ENCODE measurements at places on chromosomes 2 and 18.

DNA sequence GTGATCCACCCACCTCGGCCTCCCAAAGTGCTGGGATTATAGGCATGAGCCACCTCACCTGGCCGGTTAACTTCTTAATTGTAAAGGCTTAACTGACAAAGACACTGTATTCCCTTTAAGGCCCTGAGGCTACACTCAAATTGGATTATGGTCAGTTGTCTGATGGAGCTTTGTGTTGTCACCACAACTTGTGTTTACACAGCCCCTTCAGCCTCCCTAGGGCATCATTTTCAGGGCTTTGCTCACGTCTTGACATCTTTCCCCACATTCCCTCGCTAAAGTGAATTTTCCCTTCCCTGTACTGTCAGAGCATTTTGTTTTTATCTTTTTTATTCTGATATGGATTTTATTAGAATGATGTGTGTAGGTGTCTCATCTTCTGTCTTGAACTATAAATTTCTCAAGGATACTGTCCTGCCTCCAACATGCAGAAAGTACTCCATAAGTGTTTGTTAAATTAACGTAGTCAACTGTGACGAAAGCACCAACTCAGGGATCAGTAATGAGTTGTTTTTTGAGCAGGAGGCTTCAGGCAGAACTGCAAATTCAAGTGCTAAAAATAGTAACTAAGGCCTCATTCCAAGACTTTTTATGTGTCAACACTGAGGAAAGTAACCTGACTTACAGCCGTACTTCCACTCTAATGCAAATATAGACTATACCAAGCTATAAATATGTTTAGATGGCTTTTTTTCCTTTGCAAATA, 77.1 kb upstream of the NARS1 start:
- DNase-seq: no peak

- DNase-seq: no peak
Observed at GRCh38 chr2:25177211-25177611, 8.8 kb upstream of the POMC start.

DNA sequence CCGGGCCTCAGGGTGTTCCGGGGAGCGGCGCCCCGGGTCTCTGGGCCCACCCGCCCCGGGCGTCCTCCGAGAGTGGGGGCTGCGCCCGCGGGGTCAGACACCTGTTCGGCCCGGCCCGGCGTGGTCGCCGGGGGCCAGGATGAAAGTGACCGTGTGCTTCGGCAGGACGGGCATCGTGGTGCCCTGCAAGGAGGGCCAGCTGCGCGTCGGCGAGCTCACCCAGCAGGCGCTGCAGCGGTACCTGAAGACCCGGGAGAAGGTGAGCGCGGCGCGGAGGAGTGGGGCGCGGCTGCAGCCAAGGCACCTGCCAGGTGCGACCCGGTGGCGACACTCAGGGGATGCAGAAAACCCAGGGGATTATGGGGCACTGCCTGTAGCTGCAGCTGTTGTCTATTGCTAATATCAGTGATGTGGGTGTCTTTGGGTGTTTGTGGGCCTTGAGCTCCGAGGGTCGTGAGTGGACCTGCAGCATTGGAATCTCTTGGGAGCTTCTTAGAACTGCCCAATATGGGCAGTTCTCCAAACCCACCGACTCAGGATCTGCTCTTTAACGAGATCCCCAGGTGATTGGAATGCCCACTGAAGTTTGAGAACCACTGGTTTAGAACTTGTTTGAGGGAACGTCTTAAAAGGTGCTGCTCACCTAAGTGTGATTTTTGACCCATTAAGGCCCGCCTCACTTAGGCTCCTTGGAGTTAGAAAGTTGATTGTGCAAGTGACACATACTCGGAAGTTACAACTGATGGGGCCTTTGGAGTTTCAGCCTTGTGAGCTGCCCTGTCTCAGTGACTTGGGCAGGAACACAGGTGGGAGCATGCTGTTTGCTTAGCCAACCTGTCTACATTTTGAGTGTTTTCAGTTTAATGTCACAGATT, 823 bp downstream of the PARD3B start:
- no peak for DNase-seq

- no peak for DNase-seq
Observed at GRCh38 chr2:58432491-58433170, 191.5 kb upstream of the FANCL start.

- no peak for DNase-seq
Observed at GRCh38 chr2:45014016-45014702, 4.9 kb upstream of the SIX2 start.

DNA sequence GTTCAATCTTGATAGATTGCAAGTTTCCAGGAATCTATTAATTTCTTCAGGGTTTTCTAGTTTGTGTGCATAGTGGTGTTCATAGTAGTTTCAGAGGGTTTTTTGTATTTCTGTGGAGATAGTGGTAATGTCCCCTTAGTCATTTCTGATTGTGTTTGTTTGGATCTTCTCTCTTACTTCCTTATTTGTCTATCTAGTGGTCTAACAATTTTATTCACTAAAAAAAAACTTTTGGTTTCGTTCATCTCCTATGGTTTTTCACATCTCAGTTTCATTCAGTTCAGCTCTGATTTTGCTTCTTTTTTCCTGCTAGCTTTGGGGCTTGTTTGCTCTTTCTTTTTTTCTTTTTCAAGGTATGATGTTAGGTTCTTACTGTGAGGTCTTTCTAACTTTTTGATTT, 94.5 kb downstream of the SNTG2 start:
- no peak for DNase-seq

DNA sequence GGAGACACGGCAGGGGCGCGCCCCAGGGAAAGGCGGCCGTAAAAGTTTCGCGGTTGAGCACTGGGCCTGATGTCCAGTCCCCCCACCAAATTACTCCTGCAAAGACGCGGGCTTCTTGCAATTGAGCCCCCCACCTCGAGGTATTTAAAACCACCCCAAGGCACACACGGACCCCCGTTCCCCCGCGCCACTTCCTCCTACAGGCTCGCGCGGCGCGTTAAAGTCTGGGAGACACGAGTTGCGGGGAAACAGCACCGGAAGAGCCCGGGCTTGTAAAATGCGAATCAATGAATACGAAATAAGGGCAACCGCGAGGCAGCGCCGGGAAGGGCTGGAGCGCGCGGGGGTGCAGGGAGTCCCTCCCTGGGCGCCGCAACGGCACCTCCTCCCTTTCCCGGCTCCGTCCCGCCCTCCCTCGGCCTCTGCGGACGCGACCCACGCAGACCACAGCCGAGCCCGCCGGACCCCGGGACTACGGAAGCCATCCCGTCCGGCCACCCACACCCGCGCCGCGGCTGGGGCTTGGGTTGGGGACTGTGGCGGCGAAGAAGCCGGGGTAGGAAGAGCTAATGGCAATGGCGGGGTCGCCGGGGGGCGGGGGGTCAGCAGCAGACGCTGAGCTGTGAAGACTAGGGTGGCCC, 918 bp upstream of the NETO1 start:
- DNase-seq: no peak

GRCh38 chr2:20469595-20469994, 22.7 kb downstream of the RHOB start:
- DNase-seq: no peak

GRCh38 chr2:3745920-3746319, 42.5 kb downstream of the DCDC2C start:
- DNase-seq: no peak

GRCh38 chr2:72011370-72011689, 136.3 kb downstream of the CYP26B1 start:
- DNase-seq: no peak

- no peak for DNase-seq
Observed at GRCh38 chr2:45884126-45884525, 232.7 kb downstream of the PRKCE start.

DNA sequence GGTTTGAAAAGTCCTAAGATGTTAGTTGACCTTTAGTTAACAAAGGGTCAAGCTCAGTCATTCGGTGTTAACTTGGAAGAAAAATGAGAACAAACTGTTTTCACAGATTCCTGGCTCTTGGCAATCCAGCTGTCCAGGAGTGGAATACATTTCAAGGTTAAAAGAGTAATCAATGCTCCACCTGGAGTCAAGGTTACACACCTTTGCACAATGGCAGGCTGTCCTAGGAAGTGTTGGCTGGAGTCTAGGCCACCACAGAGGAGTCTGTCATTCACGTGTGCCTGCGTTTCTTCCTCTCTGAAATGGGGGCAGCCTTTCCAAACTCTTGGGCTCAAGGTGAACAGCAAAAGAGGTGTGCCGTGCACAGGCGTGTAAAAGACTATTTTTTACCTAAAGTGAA, 6.3 kb upstream of the ID2 start:
- no peak for DNase-seq

DNA sequence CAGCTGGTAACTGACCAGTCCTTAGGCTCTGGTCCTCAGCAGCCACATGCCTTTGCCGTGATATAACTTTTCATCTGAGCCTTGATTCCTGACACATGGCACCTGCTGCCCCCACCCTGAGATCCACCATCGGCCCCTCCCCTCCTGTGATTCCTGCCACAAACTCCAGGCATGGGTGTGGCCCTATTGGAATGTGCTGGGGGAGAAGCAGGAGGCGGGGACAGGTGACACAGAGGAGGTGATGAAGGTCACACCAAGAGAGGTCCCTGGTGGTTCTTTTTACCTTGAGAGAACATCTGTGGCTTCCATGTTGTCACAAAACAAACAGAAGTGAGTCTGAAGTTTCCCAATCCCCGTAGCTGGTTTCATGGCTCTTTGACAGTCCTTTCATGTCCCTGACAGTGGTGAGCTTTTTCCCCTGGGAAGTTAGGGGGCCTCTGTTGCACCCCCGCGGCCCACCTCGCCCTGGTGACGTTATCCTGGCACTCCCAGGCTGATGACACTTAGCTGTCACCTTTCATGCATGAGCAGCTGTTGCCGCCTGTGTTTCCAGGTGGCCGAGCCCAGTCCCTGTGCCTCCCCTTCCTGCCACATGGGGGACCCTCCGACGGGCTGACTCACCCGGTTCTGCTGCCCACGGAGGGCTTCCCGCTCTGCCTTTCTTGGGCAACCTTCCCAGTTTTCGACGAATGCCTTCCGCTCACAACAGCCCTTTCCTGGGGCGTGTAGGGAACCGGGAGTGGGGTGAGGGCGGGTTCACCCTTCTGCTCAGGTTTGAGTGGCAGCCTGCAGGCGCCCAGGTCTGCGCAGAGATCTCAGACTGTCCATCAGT, 66.3 kb upstream of the GLI2 start:
- no peak for DNase-seq

- peak; percentile 8 for DNase-seq
Observed at GRCh38 chr2:120253021-120253882, 600 bp downstream of the RALB start.

- DNase-seq: no peak
Observed at GRCh38 chr18:62974928-62975675, 259.8 kb downstream of the PHLPP1 start.

- no peak for DNase-seq
Observed at GRCh38 chr2:120567128-120567527, 168.5 kb upstream of the GLI2 start.

GRCh38 chr2:85119900-85120299, 13.3 kb upstream of the TCF7L1 start:
- no peak for DNase-seq

- no peak for DNase-seq
Observed at GRCh38 chr2:98295721-98296414, 50.4 kb upstream of the CNGA3 start.
